ENCODE measurements at places on chromosomes 1 and 21.
A peak's percentile ranks its signal among the peaks of the same experiment; 100 is the strongest.

DNA sequence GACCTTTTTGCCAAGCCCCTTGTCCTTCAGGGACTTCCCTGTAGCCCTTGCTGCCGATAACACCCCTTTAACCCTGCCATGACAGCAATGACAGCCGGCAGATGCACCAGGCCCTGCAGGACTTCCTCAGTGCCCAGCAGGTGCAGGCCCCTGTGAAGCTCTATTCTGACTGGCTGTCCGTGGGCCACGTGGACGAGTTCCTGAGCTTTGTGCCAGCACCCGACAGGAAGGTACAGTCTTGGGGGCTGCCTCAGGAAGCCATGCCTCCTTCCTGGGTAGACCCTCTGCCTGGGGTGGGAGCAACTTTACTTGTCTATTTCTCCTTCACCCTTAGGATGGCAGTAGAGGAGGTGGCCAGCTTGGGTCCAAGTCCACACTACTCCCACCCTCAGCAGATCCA, 16.1 kb upstream of the PADI6 start:
- peak; percentile 53 for DNase-seq

DNA sequence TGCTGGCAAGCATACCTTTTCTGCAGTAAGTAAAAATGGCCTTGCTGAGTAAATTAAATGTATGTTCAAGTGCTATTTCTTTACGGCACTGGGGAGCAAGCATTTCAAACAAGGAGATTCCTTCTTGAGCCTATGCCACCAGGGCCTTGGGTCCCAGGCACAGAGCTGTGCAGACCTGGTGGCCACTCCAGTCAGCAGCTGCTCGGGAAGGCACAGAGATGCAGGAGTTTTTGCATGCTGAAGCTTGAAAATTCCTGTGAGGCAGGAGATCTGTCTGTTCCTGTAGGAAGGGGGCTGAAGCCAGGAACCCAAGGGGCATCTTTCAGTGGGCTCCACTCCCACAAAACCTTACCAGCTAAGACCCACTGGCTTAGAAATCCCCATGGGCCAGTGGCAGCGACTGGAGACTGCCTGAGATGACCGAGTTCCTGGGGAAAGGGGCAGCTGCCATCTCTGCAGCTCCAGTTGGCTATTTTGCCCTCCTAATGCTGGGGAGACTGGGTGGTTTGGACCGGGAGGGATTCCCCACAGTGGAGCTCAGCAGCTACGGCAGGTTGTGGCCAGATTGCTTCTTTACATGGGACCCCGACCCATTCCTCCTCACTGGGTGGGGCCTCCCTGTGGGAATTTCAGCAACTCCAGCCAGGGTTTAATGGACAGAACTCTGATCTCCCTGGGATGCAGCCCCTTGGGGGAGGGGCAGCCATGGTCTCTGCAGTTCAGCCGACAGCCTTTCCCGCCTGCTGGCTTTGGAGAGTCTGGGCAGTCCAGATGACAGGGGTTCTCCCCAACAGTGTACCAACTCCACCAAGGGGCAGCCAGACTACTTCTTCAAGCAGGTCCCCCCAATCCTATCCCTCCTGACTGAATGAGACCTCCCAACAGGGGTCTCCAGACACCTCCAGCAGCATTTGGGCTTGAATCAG, 8.4 kb upstream of the PGBD2 start:
- no peak for DNase-seq

GRCh38 chr1:25675729-25676476, 59.3 kb downstream of the MAN1C1 start:
- peak; percentile 67 for DNase-seq

DNA sequence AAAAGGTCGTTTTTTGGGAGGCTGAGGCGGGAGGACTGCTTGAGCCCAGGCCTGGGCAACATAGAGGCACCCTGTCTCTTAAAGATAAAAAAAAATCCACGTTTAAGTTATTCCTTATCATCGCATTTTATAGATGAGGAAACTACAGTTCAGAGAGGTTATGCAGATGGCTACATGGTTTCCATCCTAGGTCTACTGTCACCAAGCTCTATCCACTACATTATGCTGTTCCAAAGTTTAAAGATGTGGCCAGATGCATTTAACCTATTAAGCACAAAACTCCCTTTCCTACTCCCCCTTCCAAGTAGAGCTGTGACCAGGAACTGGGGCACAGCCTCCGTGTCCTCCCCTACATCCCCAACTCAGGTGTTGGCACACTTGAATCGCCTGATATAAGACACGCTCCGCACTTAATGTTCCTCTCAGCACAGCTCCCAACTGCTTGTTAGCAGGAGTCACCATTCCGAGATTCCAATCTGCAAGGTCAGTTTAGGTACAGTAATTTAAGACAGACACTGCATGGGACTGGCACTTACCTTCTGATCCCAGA, 1.3 kb downstream of the TAF5L start:
- no peak for DNase-seq

- no peak for DNase-seq
Observed at GRCh38 chr21:41764558-41765419, 2.1 kb downstream of the RIPK4 start.

DNA sequence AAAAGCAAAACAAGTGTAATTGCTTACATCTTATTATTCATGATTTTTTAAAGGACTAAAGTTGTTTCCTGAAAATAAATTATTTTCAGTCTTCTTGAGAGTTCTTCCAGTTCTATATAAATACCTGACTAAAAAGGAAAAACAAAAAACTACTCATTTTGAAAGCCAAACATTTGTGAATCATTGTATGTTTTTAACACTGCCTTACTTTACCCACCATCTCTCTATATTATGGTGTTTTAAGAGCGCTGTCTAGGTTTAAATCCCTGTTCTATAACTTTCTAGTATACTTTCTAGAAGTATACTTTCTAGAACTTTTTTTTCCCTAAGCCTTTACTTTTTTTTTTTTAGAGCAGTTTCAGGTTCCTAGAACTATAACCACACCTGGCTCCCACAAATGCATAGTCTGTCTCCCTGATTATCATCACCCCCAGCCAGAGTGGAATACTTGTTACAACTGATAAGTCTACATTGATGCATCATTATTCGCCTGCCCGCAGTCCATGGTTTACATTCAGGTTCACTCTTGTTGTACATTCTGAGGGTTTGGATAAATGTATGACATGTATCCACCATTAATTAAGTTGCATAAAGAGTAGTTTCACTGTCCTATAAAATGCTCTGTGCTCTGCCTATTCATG, 9.8 kb downstream of the RSBN1 start:
- no peak for DNase-seq

DNA sequence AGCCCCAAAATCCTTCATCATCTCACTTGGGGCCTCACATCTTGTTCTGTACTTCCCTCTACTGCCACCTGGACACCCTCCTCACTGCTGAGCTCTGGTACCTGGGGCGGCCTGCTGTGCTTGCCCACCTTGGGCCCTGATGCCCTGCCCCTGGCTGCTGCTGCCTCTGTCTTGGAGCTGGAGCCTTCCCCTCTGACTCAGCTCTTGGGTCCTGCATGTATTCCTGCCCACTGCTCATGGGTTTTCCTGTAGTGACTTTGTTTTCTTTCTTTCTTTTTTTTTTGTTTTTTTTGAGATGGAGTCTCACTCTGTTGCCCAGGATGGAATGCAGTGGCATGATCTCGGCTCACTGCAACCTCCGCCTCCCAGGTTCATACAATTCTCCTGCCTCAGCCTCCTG, 37.5 kb downstream of the TRAPPC10 start:
- no peak for DNase-seq

DNA sequence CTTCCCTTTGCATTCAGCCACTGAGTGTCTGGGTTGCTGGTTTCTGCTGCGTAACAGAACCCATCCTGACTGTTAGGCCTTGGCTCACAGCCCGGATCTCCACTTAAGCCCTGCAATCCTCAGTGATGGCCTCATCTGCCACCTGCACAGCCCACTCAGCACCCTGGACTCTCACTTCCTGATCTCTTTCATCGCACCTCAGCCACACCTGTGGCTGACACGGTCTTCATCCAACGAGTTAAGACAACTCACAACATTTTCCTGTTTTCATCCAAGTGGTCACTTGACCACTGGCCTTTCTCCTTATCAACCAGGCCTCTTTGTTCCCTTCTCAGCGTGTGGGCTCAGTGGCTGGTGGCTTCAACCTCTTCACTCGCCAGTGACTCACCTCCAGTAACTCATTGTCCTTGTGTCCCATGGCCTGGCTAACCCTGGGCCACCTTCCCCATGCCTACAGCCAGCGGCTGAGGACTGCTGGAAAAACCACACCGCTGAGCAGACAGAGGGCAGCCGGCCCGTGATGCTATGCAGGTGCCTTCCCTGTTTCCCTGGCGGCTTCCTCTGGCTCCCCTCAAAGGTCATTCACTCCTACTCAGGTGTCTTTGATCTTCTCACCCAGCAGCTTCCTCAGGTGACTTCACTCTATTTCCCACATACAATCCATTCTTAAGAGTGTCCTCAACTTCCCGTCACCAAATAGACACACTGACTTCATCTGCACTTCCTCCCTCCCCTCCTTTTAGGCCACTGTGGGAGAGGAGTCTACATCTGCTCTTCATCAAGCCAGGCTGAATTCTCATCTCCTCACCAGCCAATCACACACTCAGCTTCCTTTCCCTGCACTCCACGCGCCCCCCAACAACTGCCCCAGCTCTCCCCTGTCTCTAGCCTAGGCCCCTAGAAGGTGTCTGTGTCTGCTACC, 19.9 kb upstream of the EDN2 start:
- no peak for DNase-seq

DNA sequence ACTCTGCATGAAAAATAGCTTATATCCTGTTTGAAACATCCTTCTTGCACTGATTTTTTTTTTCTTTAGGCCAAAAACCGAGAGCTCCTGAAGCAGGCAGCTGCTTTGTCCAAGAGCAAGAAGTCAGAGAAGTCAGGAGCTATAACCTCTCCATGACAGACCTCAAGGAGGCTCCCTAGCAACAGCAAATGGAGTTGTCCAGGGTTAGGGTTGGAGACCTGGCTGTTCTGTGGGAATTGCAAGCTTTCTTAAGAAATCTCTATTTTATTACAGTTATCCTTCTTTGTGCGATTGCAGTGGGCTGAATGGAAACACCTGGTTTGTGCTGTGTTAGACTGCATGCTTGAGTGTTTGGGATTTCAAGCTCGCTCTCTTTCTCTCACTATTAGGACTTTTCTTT, 12.6 kb upstream of the STX12 start:
- no peak for DNase-seq

DNA sequence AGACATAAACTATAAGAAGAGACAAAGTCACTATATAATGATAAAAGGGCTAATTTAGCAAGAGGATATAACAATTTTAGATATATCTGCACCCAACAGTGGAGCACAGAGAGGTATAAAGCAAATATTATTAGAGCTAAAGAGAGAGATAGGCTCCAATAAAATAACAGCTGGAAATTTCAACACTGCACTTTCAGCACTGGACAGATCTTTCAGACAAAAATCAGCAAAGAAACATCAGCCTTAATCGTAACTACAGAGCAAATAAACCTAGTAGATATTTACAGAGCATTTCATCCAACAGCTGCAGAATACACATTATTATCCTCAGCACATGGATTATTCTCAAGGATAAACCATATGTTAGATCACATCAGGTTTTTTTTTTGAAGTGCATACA, 642.9 kb downstream of the AMY1C start:
- DNase-seq, result no peak

GRCh38 chr1:195866091-195866780, 742.0 kb downstream of the KCNT2 start:
- DNase-seq, result no peak

GRCh38 chr1:63674238-63674864, 81.1 kb downstream of the PGM1 start:
- no peak for DNase-seq

- peak; percentile 28 for DNase-seq
Observed at GRCh38 chr1:229271448-229272159, 693 bp downstream of the RAB4A start.

DNA sequence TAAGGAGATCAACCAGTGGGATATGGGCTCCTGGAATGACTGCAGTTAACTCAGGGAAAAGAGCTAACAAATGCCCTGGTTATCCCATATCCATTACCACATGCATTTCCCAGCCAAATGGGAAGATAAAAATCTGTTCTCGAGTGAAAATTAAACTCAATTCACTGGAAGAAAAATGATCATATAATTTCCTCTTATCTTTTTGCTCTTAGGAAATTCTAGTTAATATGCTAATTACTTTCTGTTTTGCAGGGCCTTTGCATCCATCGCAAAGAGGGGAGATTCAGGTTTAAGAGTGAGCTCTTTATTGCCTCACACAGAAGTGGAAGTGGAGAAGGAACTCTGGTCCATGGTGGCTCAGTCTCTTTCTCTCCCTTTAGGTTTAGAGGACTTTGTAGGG, 3.9 kb upstream of the IL24 start:
- no peak for DNase-seq

DNA sequence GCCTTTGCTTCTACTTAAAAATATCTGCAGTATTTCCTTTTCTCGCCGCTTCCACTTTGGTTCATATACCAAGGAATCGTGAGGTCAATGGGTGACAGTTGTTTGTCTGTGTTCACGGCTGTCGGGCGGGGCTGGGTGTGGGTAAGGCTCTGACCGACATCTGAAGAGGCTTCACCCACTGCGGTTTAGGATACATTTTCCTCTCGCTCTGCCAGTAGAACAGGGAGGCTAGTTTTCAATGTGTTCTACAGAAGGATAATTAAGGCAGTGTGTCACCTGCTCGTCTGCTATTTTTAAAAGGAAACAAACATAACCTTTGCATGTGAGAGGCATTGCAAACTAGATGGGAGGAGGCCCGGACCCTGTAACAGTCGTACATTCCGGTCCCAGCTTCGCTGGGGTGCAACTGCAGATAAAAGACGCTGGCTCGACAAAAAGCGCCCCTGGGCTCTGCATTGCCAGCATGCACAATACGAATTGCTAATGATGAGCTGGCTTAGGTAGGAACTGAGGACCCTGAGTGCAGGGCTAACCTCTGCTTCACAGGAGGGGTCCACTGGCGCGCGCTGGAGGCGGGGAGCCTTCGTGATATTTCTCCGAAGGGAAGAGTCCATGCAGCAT, 8.5 kb upstream of the ERG start:
- DNase-seq, result no peak

DNA sequence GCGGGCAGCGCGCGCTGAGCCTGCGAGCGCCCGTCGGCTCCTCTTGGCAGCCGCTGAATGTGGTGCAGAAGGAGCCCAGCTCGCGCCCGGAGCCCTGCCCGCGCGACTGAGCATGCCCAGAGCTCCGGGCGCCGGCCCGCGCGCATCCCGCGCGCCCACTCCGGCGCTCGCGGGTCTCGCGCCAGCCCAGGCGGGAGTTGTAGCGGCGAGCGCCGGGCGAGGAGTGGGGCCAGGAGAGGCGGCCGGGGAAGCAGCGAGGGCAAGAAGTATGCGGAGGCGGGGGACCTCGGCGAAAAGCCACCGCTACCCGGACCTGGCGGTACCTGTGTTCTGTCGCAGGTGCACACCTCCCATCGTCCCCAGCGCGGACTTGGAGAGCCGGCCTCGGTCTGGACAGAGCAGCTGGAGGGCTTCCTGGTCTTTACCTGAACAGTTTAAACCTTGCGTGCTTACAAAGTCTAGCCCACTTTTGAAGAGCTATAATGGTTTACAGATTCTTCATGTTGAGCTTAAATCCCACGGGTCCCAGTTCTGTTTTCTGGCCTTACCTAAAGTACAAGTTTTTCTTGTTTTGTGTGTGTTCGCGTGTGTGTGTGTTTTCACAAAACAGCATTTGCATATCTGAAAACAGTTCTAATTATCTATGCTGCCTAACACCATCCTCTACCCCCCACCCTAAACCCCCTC, at the start of gene DDAH1:
TSS of gene DDAH1 (minus strand) at position 61 of the 687 bp plus-strand sequence. CDS start 114 bp downstream, outside the sequence.
- no peak for DNase-seq

- DNase-seq, result no peak
Observed at GRCh38 chr1:23865543-23865930, 2.6 kb downstream of the FUCA1 start.

- DNase-seq, result peak; percentile 50
Observed at GRCh38 chr1:15100121-15100879, 53.2 kb upstream of the TMEM51 start.

All from activated gamma-delta T cell treated with Interleukin-2 at 50 U/mL for 16 hours (primary cell).